NCI-H1417 treated with DMSO at 0.1 percent for 48 hours (cell line): ENCODE measurements at places on chromosomes 5 and 9.

- no peak for DNase-seq
These were observed 580.4 kb downstream of the DTWD2 start for GRCh38 chr5:118407958-118408357.

DNA sequence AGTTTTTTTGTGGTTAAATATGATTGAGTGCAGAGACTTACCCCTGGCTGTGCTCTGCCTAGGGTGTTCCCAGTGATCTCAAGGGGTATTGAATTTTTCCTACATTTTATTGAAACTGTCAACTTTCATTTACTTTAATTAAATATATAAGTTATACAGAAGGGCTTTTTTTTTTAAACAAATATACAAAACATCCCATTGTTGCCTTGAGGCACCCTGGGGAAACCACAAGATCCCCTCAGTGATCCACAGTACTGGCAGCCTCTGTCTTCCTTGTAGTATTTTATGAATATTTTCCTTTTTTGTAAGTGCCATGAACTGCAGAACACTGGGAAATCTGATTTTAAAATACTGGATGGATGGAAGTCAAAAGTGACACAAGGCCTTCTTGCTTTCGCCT, 123.7 kb downstream of the TLE1 start:
- no peak for DNase-seq

DNA sequence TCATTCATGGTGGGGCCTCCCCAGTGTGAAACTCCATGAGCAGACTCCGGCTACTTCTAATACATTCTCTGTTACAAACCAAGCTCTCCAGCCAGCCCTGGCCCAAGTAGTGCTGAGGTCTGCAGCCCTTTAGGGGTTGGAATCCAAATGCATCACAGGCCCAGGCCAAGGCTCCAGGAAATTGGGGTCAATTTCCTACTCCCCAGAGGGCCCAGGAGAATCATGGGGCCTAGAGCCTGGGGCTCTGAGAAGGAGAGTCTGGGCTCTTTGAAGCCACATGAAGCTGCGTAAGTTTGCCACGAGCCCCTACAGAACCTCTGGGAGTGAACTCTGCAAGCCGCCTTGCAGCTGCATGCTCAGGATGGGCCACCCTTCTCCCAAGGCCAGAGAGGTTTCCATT, 206.4 kb downstream of the PAPPA start:
- no peak for DNase-seq

DNA sequence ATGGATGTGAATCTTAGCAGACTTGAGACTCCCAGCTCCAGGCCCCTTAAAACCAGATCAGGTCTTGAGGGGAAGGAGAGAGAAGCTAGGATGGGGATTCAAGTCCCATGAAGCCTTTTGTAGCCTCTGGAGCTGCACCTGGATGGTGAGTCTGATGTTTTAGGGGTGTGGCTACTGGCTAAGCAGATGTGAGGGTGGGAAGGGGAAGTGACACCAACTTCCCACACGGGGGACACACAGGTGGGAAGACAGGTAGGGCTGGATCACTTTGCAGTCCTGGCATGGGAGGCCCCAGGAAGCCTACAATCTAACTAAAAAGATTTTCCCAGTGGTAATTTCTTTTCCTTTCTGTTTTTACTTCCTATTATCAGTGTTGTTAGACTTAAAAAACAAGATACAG, 38.7 kb upstream of the UBAP2 start:
- DNase-seq = no peak
